D341Med (cell line): ENCODE measurements at places on chromosomes 6 and 20.

GRCh38 chr6:53795340-53795701, 516 bp downstream of the LRRC1 start:
- no peak for DNase-seq

DNA sequence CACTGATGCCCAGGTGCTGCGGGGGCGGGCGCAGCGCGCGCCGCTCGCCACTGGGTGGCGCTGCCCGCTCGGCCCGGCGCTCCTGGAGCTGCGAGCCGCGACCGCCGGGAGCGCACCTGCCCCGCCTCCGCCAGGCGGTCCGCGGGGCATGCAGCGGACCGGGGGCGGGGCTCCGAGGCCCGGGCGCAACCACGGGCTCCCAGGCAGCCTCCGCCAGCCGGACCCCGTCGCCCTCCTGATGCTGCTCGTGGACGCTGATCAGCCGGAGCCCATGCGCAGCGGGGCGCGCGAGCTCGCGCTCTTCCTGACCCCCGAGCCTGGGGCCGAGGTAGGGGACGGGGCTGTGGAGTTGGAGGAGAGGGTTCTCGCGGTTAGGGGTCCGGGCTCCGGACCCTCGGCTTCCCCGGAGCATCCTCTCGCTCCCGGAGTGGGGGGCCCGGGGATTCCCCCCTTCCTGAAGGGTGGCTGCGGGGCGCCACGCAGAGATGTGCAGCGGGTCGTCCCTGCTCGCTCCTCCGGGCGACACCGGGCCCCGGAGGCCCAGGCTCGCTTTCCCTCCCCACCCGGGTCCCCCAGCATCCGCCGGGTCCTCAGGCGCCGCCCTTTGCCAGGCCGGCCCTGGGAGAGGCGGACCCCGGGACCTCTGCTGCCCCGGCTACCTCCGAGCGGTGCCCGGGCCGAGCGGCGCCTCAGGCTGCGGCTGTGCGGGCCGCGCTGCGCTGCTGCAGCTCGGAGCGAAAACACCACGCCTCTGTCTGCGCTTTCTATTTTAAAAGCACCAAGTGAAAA, at the start of gene BCAS4:
TSS of gene BCAS4 (plus strand) at position 216 of the 789 bp plus-strand sequence. CDS start at position 239, 23 bp downstream.
- DNase-seq = peak; percentile 97

GRCh38 chr20:4592316-4593148, 129.2 kb upstream of the PRND start:
- DNase-seq = peak; percentile 92

DNA sequence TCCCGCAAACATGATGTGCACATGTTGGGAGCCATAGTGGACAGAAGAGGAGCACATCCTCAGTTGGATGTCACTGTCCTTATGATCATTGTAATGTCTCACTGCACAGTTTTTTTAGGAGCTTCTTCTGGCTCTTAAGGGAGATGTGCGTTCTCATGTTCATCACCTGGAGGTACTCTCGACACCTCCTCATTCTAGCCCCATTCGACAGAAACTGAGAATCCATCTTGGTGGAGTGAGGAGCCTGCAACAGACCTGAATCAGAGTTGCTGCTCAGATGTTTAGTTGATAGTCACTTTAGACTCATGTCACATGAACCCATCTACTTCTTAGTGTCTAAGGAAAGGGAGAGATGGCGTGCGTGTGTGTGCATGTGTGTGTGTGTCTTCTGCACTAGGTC, 2.3 kb upstream of the BMP6 start:
- DNase-seq = no peak

GRCh38 chr6:45422503-45423110, 44.9 kb upstream of the SUPT3H start:
- peak; percentile 46 for DNase-seq

- DNase-seq = no peak
Measured at GRCh38 chr6:37259191-37259590, 1.2 kb upstream of the TMEM217 start.

- DNase-seq = no peak
Measured at GRCh38 chr20:15895560-15896084, 677.6 kb downstream of the KIF16B start.

DNA sequence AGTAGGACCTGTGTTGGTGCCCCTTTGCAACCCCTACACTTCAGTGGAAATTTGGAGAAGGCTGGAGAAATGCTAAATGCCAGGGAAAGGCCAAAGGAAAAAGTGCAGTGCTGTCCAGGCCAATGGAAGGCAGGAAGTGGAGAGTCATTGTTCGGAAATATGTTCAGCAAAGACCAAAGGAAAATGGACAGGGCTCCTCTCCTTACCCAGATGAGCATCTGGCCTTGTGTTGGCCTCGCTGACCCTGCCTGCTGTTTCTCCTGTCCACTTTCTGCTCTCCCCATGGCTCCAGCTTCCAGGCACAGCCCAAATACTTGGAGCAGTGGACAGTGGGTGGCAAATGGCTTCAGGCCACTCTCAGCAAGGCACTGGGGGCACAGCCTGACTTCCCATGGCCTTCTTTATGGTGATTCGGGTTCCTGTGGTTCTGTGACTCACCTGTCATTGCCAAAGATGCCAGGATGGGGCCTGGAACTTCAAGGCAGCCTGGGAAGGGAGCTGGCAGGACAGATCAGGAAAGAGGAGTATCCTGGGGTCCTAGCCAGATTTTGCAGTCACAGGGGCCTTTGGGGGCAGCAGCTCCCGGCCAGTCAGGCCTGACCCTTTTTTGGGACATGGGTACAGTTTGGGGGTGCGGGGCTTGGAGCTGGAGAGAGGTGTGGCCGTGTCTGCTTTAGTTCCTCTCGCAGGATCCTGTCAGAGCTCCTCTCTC, 190.9 kb upstream of the SLC24A3 start:
- no peak for DNase-seq

DNA sequence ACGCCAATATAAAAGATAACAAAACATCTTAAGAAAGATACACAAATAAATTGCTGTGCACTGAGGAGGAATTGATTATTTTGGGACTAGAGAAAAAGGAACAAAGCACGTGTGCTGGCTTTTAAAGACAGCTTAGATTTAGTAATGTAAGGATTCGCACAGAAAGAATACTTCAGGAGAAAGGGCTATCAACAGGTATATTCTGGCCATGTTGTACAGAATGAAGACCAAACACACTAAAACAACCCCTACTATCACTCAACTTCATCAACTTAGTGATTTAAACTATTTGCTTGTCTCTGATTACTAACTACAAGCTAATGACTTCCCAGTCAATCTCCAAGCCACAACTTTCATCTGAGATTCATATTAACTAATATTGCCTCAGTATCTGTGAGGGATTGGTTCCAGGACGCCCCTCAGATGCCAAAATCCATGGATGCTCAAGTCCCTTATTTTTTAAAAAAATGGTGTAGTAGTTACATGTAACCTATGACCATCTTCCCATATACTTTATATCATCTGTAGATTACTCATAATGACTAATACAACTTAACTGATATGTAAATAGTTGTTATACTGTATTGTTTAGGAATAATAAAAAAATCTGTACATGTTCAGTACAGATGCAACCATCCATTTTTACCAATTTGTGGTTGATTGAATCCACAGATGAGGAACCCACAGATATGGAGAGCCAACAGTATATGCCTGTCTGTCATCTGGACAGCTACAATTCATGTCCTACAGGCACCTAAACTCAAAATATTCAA, 4.5 kb downstream of the DEK start:
- no peak for DNase-seq

- DNase-seq = no peak
Measured at GRCh38 chr6:147001621-147002020, 202.6 kb upstream of the STXBP5 start.

- no peak for DNase-seq
Measured at GRCh38 chr6:33192105-33192646, at the start of gene COL11A2. COL11A2 (minus strand) TSS chr6:33192467; CDS start chr6:33192240, 227 bp downstream.

DNA sequence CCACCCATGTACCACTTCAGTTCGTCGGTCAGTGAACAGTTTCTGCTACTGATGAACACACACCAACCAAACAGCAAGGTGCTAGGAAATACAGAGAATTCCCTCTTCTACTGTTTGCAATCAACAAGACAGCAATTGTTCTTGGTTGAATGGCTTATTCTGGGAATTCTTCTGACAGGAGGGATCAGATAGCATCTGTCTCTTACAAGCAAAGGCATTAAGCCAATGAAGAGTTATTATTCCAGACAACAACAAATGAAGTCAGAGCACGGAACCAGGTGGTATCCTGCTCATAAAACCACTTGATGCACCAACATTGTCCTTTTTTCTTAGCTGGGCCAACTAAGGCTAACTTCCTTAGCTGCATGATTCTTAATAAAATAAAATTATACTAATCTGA, 37.8 kb downstream of the PTPRK start:
- no peak for DNase-seq

GRCh38 chr20:56454754-56455153, 13.7 kb upstream of the RTF2 start:
- DNase-seq = no peak

GRCh38 chr6:11495565-11496145, 41.9 kb upstream of the TMEM170B start:
- DNase-seq = no peak

DNA sequence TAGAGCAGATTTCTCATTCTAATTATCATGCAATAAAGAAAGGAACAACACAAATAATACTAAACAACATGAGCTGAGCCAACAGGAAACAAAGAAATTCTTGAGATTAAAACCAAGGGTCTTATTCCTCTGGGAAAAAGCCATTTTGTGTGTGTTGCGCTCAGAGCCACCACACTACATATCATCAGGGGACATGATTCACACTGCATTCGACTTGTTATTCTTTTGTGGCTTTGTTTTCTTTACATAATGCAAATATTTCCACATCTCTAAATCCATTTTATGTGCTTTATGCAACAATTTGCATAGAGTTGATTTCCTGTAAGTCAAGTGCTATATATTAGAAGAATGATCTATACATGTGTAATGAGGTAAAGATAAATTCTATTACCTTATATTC, 719.6 kb downstream of the TBC1D32 start:
- DNase-seq = no peak

DNA sequence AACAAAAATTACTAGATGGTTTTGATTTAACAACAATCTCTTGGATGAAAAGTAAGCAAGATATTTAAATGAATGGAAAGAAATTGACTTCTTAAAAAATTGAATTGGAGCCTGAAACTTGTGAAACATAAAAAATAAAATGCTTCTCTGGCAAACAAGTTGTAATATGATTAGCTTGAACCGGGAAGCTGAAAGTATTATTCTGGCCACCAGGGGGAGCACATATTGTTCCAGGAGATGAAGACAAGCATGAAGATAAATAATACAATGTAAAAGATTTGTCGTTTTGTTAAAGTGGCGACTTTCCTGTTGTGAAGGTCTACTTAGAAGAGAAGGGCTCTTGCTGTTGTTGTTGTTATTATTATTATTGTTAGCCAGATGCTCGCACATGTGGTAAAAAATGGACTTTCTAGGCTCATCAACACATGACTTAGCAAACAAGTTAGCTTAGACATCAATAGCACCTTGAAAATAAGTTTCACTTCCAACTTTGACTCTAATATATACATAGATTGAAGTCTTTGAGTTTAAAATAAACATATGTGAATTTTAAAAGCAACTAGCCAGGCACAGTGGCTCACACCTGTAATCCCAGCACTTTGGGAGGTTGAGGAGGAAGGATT, 14.2 kb downstream of the PAX1 start:
- no peak for DNase-seq

- no peak for DNase-seq
Measured at GRCh38 chr6:431986-432385, 40.4 kb downstream of the IRF4 start.

- DNase-seq = no peak
Measured at GRCh38 chr6:39035681-39036080, 12.9 kb upstream of the GLP1R start.

DNA sequence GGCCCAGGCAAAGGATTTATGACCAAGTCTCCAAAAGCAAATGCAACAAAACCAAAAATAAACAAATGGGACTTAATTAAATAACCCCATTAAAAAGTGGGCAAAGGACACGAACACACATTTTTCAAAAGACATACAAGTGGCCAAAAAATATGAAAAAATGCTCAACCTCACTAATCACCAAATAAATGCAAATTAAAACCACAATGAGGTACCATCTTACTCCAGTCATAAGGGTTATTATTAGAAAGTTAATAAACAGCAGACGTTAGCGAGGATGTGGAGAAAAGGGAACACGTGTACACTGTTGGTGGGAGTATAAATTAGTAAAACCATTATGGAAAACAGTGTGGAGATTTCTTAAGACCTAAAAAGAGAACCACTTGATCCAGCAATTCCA, 71.1 kb downstream of the CEP162 start:
- no peak for DNase-seq

- no peak for DNase-seq
Measured at GRCh38 chr6:163113358-163113962, 301.1 kb upstream of the QKI start.

- DNase-seq = no peak
Measured at GRCh38 chr20:56861590-56861989, 232.5 kb downstream of the TFAP2C start.

GRCh38 chr20:58160451-58161061, 67.9 kb downstream of the ANKRD60 start:
- no peak for DNase-seq

DNA sequence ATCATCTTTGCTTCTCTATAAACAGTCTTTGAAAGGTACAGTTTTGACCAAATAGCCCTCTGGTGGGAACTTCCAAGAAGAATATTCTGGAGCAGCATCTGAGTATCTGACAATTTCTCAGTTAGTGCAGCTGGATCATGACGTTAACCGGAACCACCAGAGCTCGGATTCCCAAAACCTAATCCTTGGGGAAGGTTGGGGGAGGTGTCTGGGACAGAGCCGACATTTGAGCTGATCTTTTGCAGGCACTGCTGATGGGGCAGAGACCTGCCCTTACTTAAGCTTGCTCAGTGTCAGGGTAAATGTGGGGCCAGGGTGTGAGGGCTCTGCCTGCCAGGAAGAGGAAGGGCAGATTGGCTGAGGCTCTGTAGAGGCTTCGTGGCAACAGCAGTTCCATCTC, 416.6 kb downstream of the DHX35 start:
- no peak for DNase-seq

- DNase-seq = no peak
Measured at GRCh38 chr6:7247828-7248227, 65.2 kb downstream of the SSR1 start.

- DNase-seq = no peak
Measured at GRCh38 chr6:166618866-166619761, 7.9 kb downstream of the RPS6KA2 start.

GRCh38 chr20:10478205-10478604, 43.1 kb downstream of the SLX4IP start:
- no peak for DNase-seq

- DNase-seq = no peak
Measured at GRCh38 chr6:158461954-158462353, 97.9 kb upstream of the TMEM181 start.

GRCh38 chr6:37555040-37555781, 55.5 kb upstream of the CCDC167 start:
- no peak for DNase-seq
